CD4-positive, alpha-beta T cell treated with Interleukin-2 at 100 ng/mL for 4 hours (primary cell): ENCODE measurements at places on chromosomes 5 and 9.

GRCh38 chr5:112604732-112605630 lies 132.7 kb upstream of the APC start:
- no peak for DNase-seq

DNA sequence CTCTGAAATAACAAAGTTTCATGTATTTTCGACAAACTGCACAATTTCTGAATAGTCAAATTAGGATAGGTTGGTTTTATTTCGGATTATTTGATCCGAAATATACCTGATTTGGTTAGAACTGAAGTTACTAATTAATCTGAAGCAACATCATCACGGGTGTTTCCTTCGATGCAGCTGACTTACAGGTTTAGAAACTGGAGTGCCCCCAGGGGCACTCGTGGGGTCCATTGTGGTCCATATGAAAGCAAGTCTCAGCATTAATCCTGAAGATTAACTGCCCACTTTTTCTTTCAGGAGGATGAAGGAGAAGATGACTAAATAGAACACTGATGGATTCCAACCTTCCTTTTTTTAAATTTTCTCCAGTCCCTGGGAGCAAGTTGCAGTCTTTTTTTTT lies 5.3 kb downstream of the SET start:
- DNase-seq: no peak

- DNase-seq: no peak
These were observed 32.0 kb upstream of the SPTLC1 start for GRCh38 chr9:92147030-92147851.

DNA sequence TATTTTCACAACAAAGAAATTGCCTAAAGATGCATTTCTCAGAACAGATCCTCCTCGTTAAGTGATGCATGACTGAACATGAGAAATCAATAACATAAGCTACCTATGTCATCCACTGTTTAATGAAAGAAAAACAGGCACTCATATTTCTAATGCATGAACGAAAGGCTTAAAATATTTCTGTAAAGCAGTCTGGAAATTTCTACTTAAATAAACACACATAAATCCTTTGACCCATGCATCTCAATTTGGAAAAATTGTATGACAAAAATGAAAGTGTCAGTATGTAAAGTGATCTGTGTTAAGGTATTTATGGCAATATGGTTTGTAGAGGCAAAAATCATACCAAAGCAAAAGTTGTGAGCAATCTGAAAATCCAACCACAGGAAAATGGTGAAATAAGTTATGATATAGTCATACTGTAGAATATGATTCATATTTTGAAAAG lies 399.2 kb upstream of the GRAMD2B start:
- no peak for DNase-seq

DNA sequence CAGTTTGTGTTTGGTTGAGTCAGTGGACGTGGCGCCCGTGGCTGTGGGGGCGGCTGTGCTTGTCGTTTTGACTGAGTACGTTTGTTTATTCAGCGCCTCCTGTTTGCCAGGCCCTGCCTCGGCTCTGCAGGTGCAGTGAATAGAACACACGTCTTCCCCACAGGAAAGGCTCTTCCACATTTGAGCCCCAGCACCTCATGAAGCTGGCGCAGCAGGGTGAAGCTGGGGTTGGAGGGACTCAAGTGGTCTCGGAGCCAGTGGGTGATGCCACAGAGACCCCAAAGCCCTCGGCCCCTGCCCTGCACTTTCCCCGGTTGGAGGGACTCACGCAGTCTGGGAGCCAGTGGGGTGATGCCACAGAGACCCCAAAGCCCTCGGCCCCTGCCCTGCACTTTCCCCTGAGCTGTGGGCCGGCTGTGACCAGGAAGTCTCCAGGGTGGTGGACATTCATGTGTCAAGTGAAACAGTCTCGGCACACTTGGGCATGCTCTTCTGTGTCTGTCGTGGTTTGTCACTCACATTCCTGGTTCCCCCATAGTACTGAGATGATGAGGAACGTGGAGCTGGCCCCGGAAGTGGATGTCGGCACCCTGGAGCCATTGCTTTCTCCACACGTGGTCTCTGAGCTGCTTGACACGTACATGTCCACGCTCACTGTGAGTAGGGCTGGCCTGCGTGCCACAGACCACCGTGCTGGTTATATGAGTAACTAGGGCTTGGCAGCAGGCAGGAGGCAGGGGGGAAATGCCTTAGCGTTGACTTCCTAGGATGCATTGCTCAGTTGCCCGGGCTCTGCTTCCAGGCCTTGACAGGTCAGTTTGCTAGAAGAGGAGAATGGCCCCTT lies 13.6 kb downstream of the EXOC3 start:
- DNase-seq: no peak

DNA sequence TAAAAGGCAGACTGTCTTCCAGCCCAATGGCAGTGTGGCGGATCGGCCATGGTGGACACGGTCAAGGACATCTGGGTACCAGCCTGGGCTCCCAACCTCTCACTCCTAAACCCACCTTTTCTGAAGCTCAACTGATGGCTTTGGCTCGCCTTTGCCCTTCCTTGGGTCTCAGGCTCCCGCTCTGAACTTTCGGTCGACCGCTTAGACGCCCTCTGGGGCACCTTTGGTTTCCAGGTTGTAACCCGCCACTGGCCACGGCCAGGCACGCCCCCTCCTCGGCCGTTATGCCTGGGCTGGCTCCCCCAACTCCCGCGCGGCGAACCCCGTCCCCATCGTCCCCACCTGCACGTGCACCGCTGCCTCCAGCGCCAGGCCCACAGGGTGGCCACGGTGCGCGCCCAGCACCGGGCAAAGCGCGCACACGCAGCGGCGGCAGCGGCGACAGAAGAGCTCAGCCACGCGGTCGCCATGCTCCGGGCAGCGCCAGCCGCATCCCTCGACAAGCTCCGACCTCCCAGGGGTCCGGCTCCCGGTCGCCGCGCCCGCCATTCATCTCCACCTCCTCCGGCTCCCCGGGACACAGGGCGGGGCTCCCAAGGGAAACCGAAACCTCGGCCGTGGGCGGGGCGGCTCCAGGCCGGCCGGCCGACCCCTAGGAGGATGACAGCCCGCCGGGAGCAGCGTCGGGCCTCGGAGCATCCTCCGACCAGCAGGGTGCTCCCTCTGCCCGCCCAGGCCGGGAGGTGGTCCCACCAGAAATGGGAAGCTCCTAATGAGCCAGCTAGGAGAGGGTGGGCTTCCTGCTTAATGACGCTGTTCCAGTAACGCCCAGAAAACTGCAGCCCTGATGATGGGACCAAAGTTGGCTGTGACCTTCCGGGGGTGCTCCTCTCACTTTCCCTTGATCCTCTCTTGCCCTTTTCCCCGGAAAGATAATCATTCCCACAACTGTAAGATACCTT lies at the start of gene TRIM14:
TSS of gene TRIM14 (minus strand) at position 583 of the 962 bp plus-strand sequence. CDS start at position 549, 34 bp downstream.
- peak; percentile 48 for DNase-seq

GRCh38 chr5:108561416-108562204 lies 179.7 kb upstream of the FBXL17 start:
- no peak for DNase-seq

DNA sequence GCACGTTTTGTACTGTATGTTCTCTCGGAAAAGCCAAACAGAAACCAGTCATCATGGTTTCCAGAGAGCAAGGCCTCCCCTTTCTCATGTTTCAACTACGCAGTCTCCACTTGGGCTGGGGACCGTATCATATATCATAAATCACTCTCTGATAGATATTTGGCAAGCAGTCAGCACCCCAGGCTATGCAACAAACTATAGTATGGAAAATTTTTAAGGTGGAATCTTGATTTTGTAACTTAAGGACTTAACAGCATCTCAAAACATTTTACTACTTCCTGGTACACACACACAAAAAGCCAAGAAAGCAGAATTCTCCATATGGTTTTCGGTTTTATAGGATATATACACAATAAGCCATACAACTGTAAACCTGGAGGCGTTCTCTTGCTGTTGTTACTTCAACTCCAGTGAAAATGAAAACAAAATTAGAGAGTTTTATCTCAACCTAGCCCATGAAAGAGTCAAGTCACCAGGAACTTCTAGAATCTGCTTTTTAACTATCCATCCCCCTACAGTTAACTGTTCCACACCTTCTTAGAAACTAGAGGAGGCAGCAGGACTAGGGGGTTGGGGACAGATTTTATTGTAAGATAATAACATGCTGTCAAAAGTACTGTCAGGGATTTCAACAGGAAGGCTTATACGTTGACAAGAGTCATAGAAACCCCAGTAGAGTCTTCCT lies 283.4 kb downstream of the NFIB start:
- DNase-seq: no peak

DNA sequence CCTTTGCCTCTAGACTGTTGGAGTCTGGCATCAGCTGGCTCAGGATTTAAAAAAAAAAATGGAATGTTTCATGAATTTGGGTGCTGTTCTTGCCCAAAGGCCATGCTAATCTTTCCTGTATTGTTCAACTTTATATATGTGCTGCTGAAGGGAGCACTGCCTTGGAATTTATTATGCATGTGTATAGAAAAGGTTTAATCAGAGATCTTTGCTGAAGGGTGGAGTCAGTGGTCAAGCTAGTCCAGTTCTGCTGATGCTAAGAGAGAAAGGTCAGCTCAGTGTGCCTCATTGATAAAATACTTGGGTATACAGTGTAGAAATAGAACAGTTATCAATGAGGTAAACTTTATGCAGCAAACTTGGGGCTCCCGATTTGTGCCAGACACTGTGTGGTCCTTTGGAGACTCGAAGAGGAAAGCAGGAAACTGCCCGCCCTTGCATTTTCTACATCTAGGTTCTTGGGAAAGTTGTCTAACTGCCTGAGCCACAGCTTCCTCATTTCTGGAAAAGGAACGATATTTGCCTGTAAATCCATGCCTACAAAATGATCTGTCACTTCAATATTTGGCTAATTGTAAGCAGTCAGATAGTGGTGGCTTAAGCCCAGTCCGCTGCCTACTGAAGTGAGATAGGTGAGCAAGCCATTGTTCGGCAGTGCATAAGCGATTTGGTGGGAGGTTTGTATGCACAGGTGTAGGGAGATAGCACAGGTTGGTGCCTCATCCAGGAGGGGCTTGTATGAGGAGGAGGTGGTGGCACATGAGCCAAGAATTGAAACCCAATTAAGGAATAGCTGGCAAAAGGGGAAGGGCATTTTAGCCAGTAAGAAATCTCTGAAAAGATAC lies 29.2 kb upstream of the GTF2H2C start:
- no peak for DNase-seq

GRCh38 chr5:80268916-80269315 lies 13.1 kb upstream of the SERINC5 start:
- DNase-seq: no peak

- no peak for DNase-seq
These were observed 8.5 kb upstream of the INIP start for GRCh38 chr9:112726428-112726827.

- DNase-seq: no peak
These were observed 320.2 kb upstream of the NREP start for GRCh38 chr5:112077180-112077579.

GRCh38 chr5:75992753-75993152 lies 90.4 kb upstream of the SV2C start:
- DNase-seq: no peak

DNA sequence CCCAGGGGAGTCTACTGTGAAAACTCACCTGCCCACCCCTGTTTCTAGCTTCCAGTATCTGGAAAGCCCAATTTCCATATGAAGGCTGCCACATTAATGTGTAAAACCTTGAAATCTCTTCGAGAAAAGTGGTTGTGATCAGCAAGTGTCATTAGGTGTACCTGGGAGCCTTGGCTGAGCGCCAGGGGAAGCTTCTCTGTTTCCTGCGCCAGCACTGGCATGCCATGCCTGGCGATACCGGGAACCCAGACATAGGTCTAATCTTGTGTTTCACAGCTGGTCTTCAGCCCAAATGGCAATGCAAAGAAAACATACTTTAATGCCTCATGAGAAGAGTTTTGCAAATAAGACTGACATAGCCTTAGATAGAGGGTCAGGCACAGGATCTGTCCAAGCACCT lies 101.6 kb downstream of the TENT4A start:
- DNase-seq: no peak

- DNase-seq: no peak
These were observed 634.7 kb upstream of the ARRDC3 start for GRCh38 chr5:92017776-92018175.

- no peak for DNase-seq
These were observed 235.2 kb downstream of the PLK2 start for GRCh38 chr5:58224661-58225060.

GRCh38 chr9:121300283-121301119 lies 32.5 kb downstream of the GSN start:
- DNase-seq: no peak

- no peak for DNase-seq
These were observed 7.5 kb upstream of the ANKRD33B start for GRCh38 chr5:10556289-10556807.

- DNase-seq: no peak
These were observed 20.8 kb downstream of the ASS1 start for GRCh38 chr9:130465383-130466096.

GRCh38 chr5:14440582-14441431 lies 140.8 kb upstream of the OTULINL start:
- DNase-seq: no peak

DNA sequence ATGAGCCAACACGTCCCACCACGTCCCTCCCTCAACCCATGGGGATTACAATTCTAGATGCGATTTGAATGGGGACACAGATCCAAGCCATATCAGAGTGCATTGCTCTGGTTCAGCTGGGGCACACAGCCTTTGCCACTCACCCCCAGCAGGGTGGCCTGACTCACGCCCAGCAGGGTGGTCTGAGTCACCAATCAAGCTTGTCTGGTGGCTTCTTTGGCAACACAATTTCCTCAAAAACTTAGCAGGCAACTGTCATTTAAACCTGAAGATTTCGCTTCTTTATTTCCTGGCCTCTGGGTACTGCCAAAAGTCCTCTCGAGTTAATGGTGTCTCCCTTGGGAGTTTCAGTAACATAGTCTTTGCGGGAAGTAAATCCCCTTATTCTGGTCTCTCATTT lies 16.3 kb upstream of the SEMA5A start:
- DNase-seq: no peak

DNA sequence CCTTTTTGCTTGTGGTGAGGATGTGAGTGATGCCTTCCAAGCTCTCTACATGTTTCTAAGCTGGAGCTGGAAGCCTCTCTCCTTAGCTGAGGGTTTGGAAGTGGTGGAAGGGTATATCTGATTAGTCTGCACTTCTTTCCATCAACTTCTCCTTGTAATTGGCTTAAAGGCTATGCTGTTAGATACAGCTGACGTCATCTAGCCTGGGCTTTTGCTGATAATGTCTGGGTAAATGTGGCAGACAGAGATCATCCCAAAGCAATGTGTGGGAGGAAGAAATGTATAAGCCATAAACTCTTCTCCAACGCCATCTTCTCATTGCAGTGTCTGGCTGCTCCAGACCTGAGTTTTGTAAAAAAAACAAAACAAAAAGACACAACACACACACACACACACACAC lies 29.3 kb downstream of the ZNF354C start:
- DNase-seq: no peak

GRCh38 chr9:105887679-105888078 lies 193.3 kb downstream of the TMEM38B start:
- DNase-seq: no peak
